ENCODE measurements at places on chromosomes 3 and 15.

DNA sequence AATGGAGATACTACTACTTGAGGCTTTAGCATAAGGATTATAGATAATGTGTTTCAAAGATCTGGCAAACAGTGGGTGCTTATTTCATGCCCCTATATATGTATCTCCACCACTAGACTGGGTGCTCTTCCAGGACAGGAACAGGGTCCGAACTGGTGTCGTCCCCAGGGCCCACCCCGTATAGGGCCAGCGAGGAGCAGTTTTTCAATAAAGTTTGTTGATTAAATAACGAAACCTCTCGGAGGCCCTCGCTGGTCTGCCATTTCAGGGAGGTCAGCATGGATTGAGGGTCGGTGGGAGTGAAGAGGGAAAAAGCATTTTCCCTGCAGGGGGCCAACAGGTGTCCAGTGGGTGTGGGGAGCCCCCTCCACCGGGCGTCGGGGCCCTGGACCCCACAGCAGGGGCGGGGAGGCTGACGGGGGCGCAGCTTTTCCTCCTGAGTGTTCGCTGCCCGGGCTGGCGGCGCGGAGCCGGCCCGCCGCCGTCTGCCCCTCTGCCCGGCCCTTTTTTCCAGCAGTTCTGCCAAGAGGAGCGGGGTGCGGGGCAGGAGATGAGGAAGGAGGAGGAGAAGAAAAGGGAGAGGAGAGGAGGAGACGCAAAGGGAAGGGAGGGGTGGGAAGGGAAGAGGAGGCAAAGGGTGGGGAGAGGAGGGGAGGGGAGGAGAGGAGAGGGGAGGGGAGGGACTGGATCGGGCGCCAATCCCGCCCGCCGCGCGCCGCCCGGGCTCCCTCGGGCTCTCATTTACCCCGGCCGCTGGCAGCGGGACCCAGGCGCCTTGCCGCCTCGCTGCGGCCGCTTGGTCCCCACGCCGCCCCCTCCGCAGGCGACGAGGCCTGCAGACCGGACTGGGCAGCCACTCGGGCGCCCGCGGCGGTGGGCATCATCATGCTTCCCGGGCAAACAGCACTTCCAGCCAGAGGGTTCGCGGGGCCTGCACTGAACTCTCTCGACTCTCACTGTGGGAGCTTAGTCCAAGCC, 66.3 kb downstream of the ISG20 start:
- DNase-seq = no peak

- DNase-seq = no peak
Measured at GRCh38 chr15:37981775-37982174, 47.3 kb downstream of the TMCO5A start.

- no peak for DNase-seq
Measured at GRCh38 chr15:75389791-75390382, 21.5 kb upstream of the MAN2C1 start.

DNA sequence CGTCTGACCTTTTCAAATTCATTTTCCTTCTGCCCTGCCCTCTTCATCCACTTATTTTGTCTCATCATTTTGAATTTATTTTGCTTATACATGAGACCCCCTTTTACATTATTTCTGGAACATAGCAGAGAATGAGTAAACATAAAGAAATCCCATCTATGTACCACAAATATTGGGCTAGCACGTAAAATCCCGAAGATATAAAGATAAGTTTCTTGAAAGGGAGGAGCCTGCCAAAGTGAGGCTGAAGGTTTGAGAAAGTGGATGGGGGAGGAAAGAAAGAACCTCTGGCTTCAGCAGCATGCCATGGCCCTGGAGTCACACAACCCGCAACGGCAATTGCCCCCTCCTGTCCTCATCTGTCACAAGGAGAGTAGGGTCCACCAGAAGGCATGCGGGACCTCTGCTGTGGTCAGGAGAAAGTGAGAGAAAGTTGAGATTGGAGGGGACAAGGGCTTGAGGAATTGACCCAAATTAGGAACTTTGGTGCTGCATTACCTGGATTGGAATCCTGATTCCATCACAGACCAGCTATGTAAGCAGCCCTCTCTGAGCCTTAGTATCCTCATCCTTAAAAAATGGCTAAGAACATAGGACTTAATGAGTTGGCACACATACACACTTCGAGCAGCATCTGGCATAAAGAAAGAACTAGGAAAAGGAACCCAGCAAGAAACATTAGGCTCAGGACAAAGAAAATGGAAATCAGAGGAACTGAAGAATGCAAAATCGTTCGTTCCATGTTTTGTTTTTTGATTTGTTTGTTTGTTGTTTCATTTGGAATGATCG, 53.7 kb upstream of the GYG1 start:
- no peak for DNase-seq

DNA sequence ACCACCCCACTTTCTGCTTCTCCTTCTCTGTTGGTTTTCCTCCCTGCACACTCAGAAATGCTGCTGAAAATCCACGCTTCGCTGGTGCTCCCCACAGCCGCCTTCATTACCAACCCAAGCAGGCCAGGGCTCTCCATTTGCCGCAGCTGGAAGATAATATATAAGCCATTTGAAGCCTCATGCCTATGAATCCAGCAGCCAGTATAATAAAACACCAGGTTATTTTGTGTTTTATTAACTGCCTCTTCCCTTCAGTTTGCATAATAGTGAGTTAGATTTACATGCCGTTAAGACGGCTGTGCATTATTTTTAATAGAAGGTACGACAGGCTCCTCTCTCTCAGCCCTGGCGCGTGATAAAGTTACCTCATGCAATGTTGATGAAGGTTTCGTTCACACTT, 86.6 kb downstream of the TOP2B start:
- DNase-seq = no peak

GRCh38 chr3:143814443-143814889, 33.8 kb downstream of the SLC9A9 start:
- DNase-seq = no peak

DNA sequence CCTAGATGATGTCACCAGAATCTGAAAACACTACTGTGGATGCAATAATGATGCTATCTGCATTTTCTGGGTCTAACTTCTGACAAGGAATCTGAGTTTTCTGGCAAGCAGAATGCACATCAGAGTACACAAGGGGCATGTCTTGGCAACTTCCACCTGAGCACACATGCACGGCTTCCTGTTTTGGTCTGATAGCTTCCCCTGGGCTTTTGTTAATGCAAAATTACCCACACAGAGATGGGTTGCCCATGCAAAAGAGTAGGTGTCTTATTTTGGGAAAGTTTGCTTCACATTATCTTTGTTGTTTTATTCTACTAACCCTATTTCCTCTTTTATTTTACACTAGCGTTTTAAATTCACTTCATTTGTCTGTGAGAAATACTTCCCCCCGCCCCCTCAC, 74.2 kb upstream of the SATB1 start:
- DNase-seq = no peak

GRCh38 chr3:134381831-134382442, 7.7 kb upstream of the AMOTL2 start:
- no peak for DNase-seq

DNA sequence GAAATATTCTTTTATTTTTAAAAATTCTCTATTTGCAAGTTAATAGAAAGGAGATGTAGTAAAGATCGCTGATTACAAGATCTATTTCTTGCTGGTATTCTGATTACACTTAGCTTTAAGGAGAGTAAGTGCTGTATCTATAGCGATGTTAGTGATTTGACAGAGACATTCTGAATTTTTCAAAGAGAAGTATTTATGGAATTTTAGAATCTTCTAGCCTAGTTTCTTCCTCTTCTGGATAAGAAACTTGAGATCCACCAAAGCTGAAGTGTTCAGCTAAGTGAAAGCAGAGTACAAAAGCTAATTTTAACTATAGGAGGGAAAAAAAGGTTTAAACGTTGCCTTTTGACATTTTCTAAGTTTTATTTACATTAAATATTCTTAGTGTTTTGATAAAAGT, 72.1 kb upstream of the RARB start:
- no peak for DNase-seq

DNA sequence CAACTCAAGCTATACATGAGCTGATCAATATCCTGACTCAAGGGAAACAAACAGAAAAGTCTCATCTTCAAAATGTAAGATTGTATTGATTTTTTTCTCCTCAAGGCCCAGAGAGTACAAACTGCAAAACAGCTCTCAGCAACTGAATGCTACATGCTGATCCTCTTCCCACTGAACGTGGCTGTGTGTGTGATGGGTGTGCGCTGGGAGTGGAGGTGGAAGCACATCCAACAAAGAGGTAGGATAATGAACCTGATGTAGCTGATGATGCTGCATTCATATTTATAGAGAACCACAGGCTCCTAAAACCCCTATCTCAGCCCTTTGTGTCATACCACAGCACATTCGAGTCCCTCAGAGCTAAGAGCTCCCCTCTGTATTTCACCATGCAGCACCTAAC, 56.8 kb downstream of the GABRB3 start:
- no peak for DNase-seq

DNA sequence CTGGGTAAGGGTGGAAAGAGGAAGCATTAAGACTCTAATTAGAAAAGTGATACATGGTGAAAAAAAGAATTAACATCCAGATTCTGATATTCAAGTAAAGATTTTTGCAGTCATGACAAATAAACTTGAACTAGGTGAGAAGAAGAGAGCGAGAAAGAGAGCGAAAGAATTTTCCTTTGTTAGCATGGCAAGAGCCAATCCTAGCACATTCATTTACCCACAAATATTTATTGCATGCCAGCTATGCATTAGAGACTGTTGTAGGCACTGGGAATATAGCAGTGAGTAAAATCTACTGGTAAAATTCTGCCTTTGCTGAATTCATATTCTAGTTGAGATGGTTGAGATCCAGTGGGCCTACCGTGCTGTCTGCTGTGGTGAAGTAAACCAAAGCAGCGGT, 177.9 kb upstream of the DPH6 start:
- no peak for DNase-seq

- DNase-seq = no peak
Measured at GRCh38 chr15:52100807-52101442, 11.7 kb downstream of the BCL2L10 start.

DNA sequence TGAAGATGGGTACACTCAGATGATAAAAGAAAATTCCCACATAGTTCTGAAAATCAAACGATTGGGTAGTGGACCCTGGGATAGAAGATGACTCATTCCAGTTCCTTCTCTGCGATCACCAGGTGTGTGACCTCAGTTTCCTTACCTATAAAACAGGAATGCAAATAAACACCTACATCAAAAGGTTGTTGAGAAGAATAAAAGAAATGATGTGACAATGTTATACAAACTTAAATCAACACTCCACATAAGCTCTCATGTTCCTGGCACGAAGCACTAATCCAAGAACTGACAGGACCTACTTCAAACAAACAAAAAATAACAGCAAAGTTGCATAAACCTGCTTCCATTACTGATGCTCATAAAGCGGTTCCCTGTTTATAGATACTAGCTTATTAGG, 69.2 kb downstream of the RORA start:
- DNase-seq = no peak

DNA sequence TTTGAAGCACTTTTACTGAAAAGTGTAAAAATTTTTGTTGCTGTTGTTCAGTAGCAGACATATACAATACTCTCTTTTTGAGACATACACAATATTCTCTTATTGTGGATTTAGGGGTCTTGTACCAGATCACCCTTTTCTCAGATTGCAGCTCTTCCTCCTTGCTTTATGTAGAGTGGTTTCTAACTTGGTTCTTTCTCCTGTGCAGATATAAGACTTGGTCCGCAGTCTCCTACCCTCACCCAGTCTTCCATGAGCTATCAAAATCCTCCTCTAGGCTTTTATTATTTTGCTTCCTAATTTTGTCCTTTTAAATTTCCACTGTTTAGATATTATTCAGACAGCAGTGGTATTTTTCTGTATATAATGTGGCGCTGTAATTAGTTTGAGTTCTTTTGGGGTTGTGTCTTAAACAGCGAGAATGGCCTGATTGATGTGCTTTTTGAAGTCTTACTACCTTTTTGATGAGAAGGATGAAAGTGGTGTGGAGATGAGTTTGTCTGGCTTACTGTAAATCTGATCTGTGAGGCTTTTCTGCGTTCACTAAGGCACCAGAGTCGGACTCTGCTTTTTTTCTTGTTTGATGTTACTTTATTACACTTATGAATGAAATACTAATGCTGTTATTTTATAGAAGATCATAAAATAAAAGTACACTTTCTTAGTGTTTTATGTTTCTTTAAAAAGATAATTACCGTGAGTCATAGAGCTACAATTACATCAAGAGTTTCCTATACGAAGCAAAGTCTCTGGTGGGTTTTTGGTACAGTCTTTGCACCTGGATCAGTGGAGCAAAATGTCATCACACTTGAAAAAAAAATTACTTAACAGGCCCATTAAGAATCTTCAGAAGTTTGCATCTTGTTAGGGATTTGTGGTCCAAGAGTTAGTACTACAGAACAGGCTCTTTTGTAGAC, 27.8 kb downstream of the FNDC3B start:
- no peak for DNase-seq

DNA sequence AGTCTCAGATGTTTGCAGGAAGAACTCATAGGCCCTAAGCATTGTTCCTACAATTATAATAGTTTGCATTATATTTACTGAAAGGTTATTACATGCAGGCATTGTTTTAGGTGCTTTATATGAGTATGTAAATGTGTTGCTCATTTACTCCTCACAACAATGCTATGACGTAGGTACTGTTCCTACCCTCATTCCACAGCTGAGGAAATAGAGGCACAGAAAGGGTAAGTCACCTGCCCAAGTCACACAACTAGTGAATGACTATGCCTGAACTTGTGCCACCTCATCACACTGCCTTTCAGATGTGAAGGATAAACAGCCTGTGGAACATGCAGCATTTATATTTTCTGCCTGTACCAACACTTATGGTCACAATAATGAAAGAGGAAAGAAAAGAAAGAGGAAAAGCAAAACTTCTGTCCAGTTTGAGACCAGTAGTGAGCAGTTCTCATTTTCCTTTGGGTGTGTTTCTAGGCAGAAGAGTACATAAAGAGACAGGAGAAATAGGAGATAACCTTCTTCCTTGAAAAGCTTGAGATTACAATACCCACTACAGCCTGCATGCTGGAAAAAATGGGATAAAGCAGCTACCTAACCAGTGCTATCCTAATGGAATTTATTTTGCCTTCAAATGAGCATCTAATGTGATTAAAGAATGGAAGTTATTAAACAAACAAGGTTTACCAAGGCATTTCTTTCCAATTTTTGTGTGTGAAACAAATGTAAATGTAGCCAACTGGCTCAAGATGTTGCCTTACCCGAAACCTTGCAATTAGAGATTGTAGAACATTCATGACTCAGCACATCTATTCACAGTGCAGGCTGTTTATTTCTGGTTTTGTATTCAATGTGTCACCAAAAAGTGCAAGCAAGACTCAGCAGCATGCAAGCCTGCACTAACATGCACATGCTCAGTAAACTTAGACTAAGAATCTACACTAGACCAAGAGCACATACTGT, 20.5 kb upstream of the ENTPD3 start:
- DNase-seq = no peak

DNA sequence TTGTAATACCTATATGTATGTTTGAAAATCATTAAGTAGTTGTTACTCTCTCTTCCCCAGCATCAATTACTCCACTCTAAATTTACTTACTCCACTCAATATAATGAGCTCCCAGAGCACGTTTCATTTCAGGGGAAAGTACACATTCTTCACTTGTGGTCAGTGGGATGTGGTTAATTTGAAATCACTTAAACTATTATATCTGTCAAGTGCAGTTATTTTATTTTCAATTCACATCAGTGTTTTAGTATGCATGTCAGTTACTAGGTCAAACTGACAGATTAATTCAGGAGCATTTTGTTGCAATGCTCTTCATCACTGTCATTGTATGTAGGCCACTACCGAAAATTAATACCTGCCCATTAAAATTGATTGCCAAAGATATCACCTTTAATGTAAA, 376.1 kb downstream of the ZIC4 start:
- DNase-seq = no peak
